ENCODE measurements at places on chromosomes 3 and 15. TPM values are rescaled to one million over a fixed set of nuclear protein-coding genes. Genes with fewer than 3 reads are reported as not detected.

Gene KCNH8
- total RNA-seq = 0.08 TPM

Gene C2CD4A
- total RNA-seq = not detected

Gene PLSCR5
- not detected for total RNA-seq

Gene BUB1B
- 0.08 TPM for total RNA-seq

Gene PIF1
- 0.42 TPM for total RNA-seq

Gene CDV3
- total RNA-seq = 82.6 TPM

Gene CLSTN2
- total RNA-seq = 2.2 TPM

Gene INKA1
- total RNA-seq = 0.84 TPM

Gene AMOTL2
- total RNA-seq = 5.0 TPM

Gene GPR176
- total RNA-seq = 1.7 TPM

Gene IMPG2
- 0.25 TPM for total RNA-seq

Gene GOLGA6L7
- total RNA-seq = not detected

Gene MORC1
- total RNA-seq = 0.33 TPM

Gene TLR9
- total RNA-seq = not detected

Gene LDHAL6B
- total RNA-seq = not detected

Gene GNAT1
- total RNA-seq = 0.08 TPM

Gene CLDN16
- 0.75 TPM for total RNA-seq

Gene LYZL4
- not detected for total RNA-seq

Gene CADPS
- 0.37 TPM for total RNA-seq

Gene DLL4
- 3.5 TPM for total RNA-seq

Gene LRRC34
- total RNA-seq = 2.8 TPM

Gene GOLGA8J
- total RNA-seq = 0.25 TPM

Gene TRPC1
- 4.7 TPM for total RNA-seq

Gene IL17RB
- 14.6 TPM for total RNA-seq

Gene C3orf22
- not detected for total RNA-seq

Gene CX3CR1
- total RNA-seq = 0.33 TPM

Gene GOLGA6A
- 1.4 TPM for total RNA-seq

Gene TMC3
- total RNA-seq = not detected

Gene KLHL40
- total RNA-seq = not detected

Gene FLNB
- 53.8 TPM for total RNA-seq

Gene REC114
- not detected for total RNA-seq

Gene MED12L
- total RNA-seq = 2.1 TPM
